ENCODE measurements at places on chromosomes 6 and 20.

- no peak for DNase-seq
Observed at GRCh38 chr6:168394606-168395005, 46.4 kb upstream of the SMOC2 start.

DNA sequence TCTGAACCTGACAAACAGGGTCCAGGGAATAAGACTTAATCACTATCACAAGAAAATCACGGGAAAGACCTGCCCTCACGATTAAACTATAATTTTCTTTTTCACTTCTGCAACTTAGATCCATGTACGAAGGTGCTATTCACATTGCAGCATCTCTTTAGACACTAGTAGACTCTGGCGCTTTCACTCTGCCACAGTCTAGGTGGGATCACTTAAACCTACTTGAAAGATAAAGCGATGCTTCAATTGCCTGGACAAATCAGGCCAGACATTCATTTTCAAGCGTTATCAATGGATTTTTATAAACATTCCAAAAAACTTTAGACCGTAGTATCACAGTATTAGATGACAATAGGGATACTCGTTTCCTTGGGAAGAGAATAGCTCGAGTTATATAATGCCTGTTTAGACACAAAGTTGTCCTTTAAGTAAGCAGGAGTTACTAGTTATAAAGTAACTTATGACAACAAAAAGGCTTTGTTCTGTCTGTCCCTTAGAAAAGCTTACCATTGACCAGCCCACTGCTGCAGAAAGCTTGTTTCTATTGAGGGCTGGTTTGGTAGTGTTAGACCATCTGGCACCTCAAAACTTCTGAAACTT lies 367.3 kb downstream of the UTRN start:
- DNase-seq = no peak

GRCh38 chr6:92706976-92707375 lies 712.4 kb downstream of the EPHA7 start:
- DNase-seq = no peak

- no peak for DNase-seq
Observed at GRCh38 chr6:144292372-144292771, 7.2 kb downstream of the UTRN start.

GRCh38 chr6:90249034-90249433 lies 47.6 kb downstream of the BACH2 start:
- no peak for DNase-seq

GRCh38 chr6:130515306-130515705 lies 149.5 kb downstream of the TMEM200A start:
- no peak for DNase-seq

DNA sequence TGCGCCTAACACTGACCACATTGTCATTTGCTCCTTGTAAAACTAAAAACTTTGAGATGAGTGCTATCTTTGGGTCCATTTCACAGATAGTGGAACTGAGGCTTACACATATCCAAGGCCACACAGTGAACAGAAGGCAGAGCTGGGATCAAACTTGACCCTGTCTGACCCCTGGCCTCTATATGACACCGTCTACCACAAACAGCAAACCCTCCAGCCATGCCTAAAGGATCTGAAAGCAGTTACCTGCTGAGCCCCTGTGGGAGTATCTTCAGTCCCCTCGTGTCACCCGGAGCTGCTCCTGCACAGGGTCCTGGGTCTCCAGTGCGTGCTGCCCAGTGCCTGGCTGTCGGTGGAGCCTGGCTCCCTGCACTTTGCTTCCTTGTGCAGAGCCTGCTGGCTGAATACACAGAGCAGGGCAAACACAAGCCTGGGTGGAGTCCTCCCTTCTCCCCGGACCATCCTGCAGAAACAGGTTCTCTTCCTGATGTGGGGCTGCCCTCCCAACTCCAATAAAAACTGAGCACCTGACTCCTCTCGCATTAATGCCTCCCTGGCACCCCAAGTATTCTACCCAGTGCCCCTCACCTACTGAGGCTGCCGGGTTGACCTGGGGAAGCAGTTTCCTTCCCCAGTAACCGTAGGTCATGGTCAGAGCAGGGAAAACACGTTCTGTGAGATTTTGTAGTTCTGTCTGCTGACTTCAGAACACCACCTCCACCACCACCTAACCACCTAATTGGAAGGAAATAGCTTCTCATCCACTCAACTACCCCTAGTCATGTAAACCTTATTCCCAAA lies at the start of gene BCAS1:
BCAS1 (minus strand) TSS at position 408 of the 801 bp plus-strand sequence. CDS start 11,876 bp downstream, outside the sequence.
- peak; percentile 92 for DNase-seq

DNA sequence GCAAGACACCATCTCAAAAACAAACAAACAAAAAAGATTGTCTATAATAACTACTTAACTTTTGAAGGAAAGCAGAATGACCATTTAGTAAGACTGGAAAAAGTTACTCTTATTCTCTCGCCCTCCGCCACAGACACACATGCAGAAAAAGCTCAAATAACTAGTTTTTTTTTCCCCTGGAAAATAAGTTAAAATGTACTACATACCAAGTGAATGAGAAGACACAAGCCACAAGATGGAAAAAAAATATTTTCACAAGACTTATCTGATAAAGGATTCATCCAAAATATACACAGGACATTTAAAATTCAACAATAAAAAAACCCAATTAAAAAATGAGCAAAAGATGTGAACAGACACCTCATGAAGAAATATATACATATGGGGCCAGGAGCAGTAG lies 31.9 kb downstream of the NUDT3 start:
- no peak for DNase-seq

DNA sequence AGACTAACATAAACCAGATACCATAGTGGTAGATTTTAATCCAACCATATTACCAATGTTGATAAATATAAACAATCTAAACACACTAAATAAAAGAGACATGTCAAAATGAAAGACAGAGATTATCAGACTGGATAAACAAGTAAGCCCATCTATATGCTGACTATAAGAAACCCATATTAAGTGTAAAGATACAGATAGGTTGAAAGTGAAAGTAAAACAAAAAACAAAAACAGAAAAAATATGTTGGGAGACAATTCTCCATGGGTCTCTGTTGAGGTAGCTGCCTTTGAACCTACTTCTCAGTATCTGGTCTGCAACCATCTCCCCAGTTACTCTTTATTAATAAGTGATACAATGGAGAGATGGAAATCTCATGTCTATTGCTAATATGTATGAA lies 21.2 kb downstream of the REV3L start:
- DNase-seq = no peak

DNA sequence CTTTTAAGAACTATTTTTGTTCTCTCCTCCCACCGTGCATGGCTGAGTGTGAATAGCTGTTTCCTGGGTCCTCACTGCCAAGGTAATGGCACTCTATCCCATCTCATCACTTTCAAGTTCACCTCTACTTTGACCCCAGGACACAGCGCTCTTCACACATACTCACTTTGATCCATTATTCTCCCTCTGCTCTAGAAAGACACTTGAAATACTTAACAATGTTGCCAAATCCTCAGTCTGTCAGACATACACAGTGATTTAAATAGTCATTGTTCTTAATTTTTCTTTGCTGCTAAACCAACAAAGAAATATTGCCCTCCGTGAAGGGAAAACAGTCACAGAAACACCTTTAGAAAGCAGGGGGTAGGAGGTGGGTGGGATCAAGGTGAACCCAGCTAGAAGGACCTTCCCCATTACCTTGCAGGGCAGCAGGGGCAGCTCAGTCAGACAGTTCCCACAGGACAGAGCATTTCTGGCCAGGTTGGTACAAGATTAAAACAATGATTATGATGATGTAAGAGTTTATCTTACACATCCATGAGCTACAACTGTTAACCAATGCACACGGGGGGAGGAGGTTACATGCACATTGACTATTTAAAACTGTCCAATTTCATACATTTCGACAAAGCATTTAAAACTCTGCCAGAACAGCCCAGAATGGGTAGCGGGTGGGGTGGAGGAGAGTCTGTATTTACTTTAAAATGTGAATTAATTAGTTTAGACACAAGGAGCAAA lies 2.4 kb downstream of the SLC22A23 start:
- no peak for DNase-seq

DNA sequence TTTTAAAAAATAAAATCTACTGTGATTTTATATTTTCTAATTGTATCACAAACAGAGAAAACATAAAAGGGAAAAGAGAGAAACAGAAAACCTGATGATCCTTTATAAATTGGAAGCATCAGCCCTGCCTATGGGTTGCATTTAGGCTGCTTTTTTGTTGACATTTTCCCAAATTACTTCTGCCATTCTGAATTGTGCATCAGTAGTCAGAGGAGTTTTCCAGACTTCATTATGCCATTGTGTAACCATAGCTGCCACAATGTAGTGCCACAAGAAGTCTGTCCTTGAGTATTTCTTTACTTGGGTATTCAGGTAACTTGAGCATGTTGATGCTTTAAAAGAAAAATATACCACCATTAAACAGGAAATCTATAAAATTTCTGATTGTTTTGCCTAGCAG lies 130.3 kb downstream of the HACE1 start:
- no peak for DNase-seq

DNA sequence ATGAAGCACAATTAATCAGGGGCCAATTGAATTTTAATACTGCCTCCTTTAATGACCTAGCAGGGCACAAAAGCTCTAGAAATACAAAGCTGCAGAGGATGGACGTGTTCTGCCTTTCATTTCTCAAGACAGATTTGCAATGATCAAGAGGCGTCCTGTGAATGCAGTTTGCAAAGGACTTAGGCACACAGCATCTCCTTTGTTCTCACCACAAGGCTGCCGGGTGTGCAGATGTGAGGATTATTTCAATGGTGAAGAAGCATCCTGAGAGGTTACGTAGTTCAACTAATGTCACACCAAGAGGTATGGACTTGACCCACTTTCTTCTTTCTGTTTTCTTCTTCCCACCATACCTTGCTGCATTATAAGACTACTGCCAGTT lies 42.9 kb upstream of the SPTLC3 start:
- no peak for DNase-seq

GRCh38 chr6:1028723-1029122 lies 283.2 kb upstream of the FOXQ1 start:
- DNase-seq = no peak

GRCh38 chr20:22830138-22830537 lies 205.0 kb upstream of the SSTR4 start:
- no peak for DNase-seq

GRCh38 chr6:73258721-73259120 lies 4.3 kb downstream of the KHDC1 start:
- no peak for DNase-seq

GRCh38 chr20:54346276-54346675 lies 129.1 kb upstream of the DOK5 start:
- DNase-seq = no peak

DNA sequence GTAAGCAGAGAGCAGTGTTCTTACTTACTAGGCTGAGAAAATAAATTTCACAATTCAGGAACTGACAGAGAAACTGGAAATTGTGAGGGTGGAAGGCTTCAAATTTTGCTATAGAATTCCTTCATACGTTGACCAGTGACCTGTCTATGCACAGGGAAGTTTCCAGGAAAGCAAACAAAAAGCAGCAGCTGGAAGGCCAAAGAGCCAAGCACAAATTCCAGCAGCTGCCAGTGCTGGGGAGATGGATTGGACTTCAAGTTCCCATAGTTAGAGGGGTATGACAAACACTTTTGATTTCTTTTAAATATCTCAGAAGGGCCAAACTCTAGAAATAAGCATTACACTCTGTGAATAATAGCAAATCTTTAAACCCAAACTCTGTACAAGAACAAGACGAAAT lies 299.1 kb upstream of the KCNQ5 start:
- DNase-seq = no peak

DNA sequence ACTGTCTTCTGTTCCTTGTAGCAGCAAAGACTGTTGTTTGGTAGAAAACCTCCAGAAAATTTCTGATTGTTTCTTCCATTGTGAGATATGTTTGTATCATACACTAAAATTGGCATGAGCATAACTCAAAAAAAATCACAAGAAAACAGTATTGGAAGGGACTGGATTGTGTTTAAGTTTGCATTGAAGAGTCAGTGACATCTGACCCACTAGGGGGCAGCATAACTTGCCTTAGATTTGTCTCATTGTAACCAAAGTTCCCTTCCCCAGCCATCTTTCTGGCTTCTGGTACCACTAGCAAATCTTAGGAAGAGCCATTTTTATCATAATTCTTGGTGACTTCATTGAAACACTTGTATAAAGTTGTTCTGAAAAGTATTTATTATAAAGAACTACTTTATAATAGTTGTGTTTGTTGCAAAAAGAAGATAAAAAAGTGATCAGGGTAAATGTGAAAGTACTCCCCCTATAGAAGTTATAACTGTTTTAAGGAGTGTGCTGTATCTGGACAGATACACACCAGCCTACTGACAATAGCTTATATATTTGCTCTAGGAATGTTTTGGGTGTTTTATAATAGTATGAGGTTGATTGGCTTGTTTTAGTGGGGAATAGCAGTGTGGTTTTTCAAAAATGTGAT lies 7.7 kb downstream of the CSTF1 start:
- DNase-seq = peak; percentile 36

GRCh38 chr6:97029552-97029951 lies 105.0 kb downstream of the KLHL32 start:
- no peak for DNase-seq

DNA sequence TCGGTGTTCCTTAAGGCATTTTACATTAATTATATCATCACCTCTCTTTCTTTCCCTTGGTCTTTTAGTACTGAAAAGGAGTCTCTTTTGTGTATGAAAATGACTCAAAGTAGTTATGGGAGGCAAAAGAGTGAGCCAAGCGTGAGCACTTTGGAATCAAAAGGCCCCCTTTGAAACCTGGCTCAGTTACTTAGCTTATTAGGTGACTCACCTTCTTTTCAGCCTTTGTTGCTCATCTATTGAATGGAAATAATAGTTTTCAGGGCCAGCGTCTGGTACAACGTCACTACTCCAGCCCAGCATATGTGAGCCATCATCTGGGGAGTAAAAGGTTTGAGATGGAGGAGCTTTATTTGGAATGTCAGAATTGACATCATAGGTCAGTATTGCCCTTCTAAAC lies 147.4 kb upstream of the SCGN start:
- no peak for DNase-seq

GRCh38 chr6:150282806-150283205 lies 86.0 kb upstream of the IYD start:
- no peak for DNase-seq

- DNase-seq = no peak
Observed at GRCh38 chr6:124967444-124967843, 5.2 kb downstream of the RNF217 start.

GRCh38 chr6:108714101-108714765 lies 134.0 kb upstream of the ARMC2 start:
- no peak for DNase-seq

DNA sequence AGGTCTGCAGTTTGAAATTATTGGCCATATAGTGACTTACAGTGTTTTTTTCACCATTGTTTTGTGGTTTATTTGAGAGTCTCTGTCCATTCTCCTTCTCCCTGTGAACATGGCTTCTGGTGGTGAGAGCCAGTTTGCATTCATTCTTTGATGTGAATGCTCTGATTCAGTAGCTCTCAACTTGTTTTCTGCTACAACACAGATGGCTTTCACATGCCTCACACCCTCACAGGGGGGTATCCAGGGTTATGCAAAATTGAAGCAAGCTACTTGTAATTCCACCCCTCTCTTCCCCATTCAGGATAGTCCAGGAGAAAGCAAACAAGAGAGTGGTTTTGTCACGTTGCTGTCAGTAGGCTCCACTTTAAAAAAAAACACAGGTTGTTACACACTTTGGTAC lies 55.6 kb downstream of the SLX4IP start:
- DNase-seq = no peak

- no peak for DNase-seq
Observed at GRCh38 chr6:129317931-129318820, 391.8 kb downstream of the ARHGAP18 start.

All from HuH-7.5 (cell line).